ENCODE measurements at places on chromosomes 7 and 10.

DNA sequence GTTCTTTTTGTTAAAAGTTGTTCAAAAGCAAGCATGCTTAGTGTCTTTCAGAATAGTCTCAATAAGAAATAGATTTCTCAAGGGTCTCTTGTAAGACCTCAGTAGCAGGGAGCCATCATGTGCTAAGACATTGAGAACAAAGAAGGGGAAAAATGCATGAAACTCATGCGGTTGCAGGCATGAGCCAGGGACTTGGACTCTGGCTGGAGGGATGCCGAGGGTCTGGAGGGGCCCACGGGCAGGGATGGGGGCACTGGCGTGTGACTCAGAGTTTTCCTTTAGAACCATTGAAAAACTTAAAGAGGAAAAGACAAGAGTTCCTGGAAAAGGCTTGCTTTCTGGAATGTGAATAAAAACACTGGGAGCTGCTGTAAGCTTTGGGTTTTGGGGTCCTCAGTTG is 253.3 kb downstream of the CCDC3 start:
- no peak for DNase-seq

DNA sequence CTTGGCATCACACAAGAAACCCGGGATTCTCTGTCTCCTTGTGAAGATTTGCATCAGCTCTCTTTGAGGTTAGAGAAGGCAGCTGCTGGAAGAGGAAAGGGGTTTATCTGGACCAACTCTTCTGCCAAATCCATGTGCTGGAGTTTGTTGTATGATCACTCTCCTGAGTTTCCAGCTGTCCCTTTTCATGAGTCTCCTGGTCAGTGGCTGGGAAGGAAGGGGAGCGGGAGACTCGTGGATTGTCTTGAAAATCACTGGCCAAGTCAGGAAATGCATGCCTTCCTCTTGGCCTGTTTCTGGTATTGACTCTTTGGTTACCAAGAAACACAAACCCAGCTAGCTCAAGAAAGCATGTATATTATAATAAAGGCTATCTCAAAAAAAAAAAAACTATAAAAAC is 38.8 kb downstream of the TACR2 start:
- no peak for DNase-seq

DNA sequence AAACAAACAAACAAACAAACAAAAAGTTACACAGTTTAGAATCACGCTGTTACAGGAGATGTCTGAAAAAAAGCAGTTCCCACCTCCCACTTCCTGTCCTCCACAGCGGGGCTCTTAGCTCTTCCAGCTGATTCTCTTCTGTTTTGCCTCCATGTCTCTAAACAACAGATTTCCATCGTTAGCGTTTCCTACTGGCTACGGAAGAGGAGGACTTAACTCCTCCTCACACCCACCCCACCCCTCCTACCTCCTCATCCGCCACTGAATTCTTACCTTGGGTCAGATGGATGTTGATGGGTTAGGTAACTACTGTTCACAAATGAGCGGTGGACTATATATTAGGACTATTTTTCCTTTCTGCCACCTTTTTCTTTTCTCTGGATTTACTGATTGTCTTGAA is 36.8 kb upstream of the NUB1 start:
- DNase-seq: no peak

DNA sequence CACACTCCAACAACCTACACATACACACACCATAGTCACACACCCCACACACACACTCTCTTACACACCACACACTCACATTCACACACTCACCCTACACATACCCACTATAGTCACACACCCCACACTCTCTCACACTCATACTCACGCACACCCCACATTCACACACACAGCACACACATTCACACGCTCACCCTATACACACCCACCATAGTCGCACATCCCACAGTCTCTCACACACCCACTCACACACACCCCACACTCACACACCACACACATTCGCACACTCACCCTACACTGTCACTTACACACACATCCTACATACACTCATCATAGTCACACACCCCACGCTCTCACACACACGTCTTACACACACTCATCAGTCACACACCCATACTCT is 85.6 kb downstream of the HECW1 start:
- no peak for DNase-seq

DNA sequence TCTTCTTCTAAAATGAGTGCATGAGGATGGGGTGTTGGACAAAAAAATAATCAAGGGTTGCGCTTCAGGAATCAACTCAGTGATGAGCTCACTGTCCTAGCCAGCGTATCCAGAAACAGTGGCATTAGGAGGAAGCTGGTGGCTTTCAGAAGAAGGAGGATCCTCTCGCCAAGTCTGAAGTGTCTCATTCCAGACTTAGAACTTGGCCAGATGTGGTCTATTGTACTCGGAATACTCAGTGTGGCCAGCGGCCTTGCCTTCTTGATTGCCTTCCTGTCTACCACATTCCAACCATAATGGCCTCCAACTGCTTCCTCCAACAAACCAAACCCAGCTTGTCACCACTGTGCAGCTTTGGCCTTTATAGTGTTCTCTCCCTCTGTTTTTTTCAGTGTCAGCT is 732.4 kb downstream of the KCNMA1 start:
- no peak for DNase-seq

DNA sequence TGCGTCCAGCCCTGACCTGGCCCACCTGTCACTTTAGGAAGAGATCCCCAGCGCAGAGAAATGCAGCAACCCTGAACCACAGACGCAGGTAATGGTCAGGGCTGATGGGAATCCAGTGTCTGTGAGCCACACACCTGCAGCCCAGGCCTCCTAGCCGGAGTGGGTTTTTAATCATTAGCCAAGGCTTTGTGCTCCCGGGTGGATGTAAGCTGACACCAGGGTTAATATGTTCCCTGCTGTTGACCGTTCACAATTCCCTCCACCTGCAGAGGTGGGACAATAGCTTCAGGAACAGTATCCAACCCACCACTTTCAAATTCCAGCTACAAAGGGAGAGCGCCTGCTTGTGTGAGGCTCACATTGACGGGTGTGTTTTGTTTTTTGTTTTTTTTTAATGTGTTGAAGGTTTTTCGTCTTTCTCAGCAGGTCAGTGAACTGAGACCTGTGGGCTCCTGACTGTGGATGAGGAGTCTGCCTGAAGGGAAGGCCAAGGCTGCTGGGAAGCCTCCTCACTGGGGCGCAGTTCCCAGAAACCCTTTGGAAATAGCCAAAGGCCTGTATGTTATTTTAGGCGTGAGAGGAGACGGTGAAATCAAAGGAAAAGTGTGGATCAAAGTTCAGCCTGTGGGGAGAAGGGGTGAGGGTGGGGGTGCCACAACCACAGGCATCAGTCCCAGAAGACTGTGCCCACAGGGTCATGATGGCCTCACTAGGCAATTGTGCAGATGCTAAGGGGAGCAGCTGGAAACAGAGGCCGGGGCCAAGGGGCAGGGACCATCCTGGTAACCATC is 111.1 kb downstream of the TNS3 start:
- DNase-seq: no peak

DNA sequence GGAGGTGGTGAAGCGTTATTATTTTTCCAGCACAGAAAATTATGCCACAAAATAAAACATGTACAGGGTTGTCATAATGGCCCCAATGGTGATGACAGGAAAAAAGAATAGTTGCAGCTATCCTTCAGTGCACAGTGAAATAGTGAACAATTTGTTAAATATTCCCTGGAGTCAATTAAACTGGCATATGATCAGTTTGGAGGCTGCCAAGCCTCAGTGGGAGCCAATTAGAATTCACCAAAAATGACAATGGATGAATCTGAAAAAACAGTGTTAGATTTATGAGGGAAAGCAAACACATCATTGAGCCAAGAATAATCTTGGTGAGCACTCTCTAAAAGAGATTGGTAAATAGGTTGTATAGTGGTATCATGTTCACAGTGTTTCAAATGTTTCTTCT is 146.3 kb downstream of the OTUD1 start:
- DNase-seq: no peak
